ENCODE measurements at places on chromosomes 7 and 10.
A peak's percentile ranks its signal among the peaks of the same experiment; 100 is the strongest.

GRCh38 chr10:63267414-63268148 lies 134.5 kb downstream of the NRBF2 start:
- peaks cover 17% of the 10 kb centered on the region for H3K4me1 ChIP-seq
- DNase-seq: peak; percentile 46
- peak overlapping the region; percentile 99 for H3K4me3 ChIP-seq
- H3K27me3 ChIP-seq: no peaks in the 10 kb centered on the region
- no peaks in the 10 kb centered on the region for H3K36me3 ChIP-seq

- H3K4me1 ChIP-seq: peaks cover 31% of the 10 kb centered on the region
- H3K27ac ChIP-seq: peak overlapping the region; percentile 68
- no peaks in the 10 kb centered on the region for H3K27me3 ChIP-seq
- peaks cover 18% of the 10 kb centered on the region for H3K36me3 ChIP-seq
- peak; percentile 62 for DNase-seq
- H3K4me3 ChIP-seq: peak overlapping the region; percentile 7
Measured at GRCh38 chr10:5971315-5971832, 6.0 kb downstream of the IL15RA start.

GRCh38 chr7:41955893-41956675 lies 253.2 kb upstream of the INHBA start:
- no peaks in the 10 kb centered on the region for H3K36me3 ChIP-seq
- DNase-seq: no peak
- no peak overlapping the region for H3K4me3 ChIP-seq
- no peaks in the 10 kb centered on the region for H3K4me1 ChIP-seq

DNA sequence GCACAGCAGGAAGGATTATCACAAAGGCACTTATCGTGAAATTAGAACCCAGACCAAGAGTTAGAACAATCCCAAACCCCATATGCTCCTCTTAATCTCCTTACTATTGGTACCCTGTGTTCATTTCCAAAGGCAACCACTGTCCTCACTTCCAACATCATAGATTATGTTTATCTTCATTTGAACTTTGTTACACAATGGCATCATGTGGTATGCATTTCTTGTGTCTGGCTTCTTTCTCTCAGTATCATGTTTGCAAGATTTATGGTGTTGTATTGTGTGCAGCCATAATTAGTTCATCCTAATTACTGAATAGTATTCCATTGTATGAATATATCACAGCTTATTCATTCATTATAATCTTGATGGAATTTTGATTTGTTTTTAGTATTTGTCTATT lies 124.6 kb upstream of the SEC61G start:
- H3K27me3 ChIP-seq: no peaks in the 10 kb centered on the region
- H3K4me1 ChIP-seq: no peaks in the 10 kb centered on the region
- H3K4me3 ChIP-seq: no peak overlapping the region
- no peak overlapping the region for H3K27ac ChIP-seq
- DNase-seq: no peak
- H3K36me3 ChIP-seq: no peaks in the 10 kb centered on the region

DNA sequence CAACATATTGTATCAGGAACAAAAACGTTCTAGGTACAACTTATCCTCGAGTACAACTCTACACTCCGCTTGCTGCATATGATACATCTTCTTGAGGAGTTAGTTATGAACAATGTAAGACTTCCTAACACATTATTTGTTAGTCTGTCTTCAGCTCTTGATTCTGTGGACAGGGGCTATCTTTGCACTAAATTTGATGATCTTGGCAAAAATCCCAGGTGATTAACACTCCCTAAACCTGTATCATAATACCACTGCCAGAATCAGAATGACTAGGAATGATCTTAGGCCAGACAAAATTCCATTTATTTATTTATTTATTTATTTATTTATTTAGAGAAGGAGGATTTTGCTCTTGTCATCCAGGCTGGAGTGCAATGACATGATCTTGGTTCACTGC lies 108.7 kb upstream of the AUTS2 start:
- no peaks in the 10 kb centered on the region for H3K27me3 ChIP-seq
- no peaks in the 10 kb centered on the region for H3K36me3 ChIP-seq
- H3K4me3 ChIP-seq: no peak overlapping the region

DNA sequence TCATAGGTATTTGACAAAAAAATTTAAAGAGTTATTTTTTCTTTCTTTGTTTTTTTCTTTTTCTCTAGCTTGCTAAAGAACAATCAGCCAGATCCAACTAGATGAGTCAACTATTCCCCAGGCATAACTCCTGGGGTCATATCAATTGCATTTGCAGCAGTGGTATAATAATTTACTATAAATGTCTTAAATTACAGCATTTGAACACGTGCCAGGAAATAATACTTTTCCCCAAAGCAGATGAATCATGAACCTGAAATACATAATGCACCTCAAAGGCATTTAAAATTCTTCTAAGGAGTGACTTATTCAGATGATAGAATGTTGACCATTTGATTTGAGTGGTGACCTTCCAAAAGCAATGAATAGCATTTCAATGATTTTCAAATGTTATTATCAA lies 190.1 kb downstream of the LRRTM3 start:
- H3K4me1 ChIP-seq: no peaks in the 10 kb centered on the region
- no peaks in the 10 kb centered on the region for H3K36me3 ChIP-seq
- H3K4me3 ChIP-seq: no peak overlapping the region
- no peaks in the 10 kb centered on the region for H3K27me3 ChIP-seq
- no peak for DNase-seq

All from CD14-positive monocyte (primary cell).